Fibroblast of the aortic adventitia (primary cell): ENCODE measurements at places on chromosomes 7 and 10. TPM values are rescaled to one million over a fixed set of nuclear protein-coding genes. Genes with fewer than 3 reads are reported as not detected.

GPR37 gene
- total RNA-seq: 0.65 and 7.0 TPM in 2 replicates

CFAP69 gene
- total RNA-seq: 3.2 and 6.4 TPM in 2 replicates

SPDYE2 gene
- total RNA-seq: 0.16 TPM in 1 of 2 replicates, not detected in the other

MEIG1 gene
- not detected in 2 replicates for total RNA-seq

MACC1 gene
- 0.18 and 0.49 TPM in 2 replicates for total RNA-seq

PRPS1L1 gene
- total RNA-seq: not detected in 2 replicates

UTF1 gene
- total RNA-seq: not detected in 2 replicates

HTR7 gene
- 0.25 and 4.6 TPM in 2 replicates for total RNA-seq

ZNF117 gene
- total RNA-seq: 5.1 and 7.9 TPM in 2 replicates

NODAL gene
- total RNA-seq: not detected in 2 replicates
